ENCODE measurements at places on chromosomes 16 and 17. TPM values are rescaled to one million over a fixed set of nuclear protein-coding genes. Genes with fewer than 3 reads are reported as not detected.

Gene TSPAN10
- total RNA-seq = 1.2 TPM

Gene PNMT
- 2.3 TPM for total RNA-seq

Gene IRX6
- not detected for total RNA-seq

Gene MYO1C
- 87.4 TPM for total RNA-seq
